ENCODE measurements at places on chromosomes 16 and 17.

- no peak for DNase-seq
These were observed 127.1 kb upstream of the PLCG2 start for GRCh38 chr16:81651758-81652718.

DNA sequence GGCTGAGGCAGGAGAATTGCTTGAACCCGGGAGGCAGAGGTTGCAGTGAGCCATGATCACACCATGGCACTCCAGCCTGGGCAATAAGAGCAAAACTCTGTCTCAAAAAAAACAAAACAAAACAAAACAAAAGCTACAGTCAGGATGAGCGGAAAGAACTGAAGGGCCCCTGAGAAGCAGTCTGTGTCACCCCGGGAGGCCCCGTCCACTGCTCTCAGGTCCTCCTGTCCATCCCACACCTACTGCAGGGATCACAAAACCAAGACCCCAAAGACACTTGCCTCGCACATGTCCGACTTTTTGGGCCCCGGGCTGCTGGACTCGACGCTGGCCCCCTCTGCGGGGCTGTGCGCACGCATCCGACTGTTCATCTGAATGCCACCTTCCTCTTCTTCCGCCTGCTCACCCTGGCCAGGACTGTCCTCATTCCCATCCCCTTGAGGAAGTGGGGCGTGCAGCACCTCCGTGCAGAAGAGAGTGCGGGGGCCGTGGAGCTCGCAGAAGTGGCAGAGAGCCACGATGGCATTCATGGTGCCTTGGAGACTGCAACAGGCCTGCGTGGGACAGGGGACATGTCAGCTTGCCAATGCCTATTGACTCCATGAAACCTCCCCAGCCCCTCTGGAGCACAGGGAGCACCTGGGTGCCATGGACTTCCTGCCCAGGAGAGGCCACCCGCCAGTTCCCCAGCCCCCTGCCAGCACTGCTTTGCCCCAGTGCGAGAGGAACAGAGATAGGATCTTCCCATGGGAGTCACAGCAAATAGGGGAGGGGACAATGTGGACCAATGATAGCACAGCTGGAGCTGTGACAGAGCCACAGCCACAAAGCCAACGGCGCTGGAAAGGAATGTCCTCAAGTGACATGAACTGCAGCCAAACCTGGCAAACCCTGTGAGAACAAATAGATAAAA, 9.1 kb downstream of the FLCN start:
- no peak for DNase-seq

DNA sequence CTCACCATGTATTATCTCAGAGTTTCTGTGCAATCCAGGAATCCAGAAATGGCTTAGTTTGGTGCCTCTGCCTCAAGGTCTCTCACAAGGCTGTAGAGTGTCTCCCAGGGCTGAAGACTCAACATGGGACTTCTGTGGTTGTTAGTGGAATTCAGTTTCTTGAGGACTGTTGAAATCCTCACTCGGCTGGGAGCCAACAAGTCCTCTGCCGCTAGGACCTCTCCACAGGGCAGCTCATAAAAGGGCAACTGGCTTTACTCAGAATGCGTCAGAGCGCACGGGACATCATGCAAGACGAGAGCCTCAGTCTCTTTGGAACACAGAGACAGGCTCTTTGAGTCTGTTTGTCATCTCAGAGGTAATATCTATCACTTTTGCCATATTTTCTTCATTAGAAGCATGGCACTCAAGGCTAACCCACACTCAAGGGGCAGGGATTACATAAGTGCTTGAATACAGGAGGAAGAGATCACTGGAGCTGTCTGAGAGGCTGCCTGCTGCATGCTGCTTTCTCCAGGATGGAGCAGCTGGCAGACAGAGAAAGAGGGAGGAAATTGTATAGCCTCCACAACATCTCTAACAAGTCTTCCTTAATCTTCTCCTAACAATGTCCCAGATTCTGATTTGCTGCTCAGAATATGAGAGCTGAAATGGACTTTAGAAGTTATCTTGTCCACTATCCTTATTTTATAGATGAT, 97.5 kb upstream of the ASIC2 start:
- no peak for DNase-seq

- no peak for DNase-seq
These were observed 9.2 kb upstream of the P2RX5 start for GRCh38 chr17:3704931-3705717.

- DNase-seq: no peak
These were observed 68.8 kb upstream of the FBXO47 start for GRCh38 chr17:39036009-39036408.

- DNase-seq: no peak
These were observed 41.3 kb upstream of the DNAH17 start for GRCh38 chr17:78618264-78619066.

- no peak for DNase-seq
These were observed 6.3 kb downstream of the VWA3A start for GRCh38 chr16:22098405-22099255.

- DNase-seq: no peak
These were observed 10.0 kb downstream of the POLDIP2 start for GRCh38 chr17:28347261-28347891.

GRCh38 chr17:5226940-5227878, 7.5 kb downstream of the SCIMP start:
- no peak for DNase-seq

GRCh38 chr16:81548551-81548875, 103.9 kb downstream of the CMIP start:
- DNase-seq: no peak

- DNase-seq: no peak
These were observed 81.4 kb downstream of the XYLT1 start for GRCh38 chr16:17389384-17389783.

DNA sequence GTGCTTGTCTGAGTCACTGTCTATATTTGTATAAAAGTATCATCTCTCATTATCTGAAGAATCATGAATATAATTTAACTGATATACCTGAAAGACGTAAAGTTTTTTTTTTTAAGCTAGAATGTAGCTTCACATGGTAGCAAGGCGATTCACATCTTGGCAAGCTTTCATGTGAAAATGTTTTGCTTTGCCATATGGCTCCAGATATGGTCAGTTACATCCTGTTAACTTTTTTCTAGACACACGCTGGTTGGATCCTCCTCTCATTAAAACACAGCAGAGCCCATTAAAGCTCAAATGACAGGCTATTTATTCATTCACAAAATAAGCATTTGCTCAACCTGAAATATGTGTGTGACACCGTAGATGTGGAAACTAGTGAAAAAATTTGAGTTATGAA, 412.8 kb downstream of the KIF2B start:
- no peak for DNase-seq

DNA sequence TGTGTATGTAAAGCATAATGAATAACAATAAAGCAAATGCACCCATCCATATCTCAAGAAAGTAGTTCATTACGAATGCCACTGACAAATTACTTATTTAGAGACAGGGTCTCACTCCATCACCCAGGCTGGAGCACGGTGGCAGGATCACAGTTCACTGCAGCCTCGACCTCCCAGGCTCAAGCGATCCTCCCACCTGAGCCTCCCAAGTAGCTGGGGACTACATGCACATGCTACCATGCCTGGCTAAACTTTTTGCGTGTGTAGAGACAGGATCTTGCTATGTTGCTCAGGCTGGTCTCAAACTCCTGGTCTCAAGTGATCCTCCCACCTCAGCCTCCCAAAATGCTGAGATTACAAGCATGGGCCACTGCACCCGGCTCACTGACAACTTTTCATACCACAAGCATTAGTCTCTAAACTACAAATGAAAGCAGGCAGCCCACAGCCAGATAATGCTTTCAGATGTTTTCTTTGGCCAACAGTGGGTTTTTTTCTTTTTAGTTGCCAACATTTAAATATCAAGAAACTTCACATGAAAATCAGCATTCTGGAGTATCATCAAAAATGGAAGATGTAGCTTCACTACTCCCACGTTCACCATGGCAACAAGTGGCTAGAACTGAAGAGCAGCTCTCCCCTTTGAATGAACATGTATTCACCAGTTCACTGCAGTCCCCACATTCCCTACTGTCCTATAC, 7.7 kb downstream of the ARHGAP17 start:
- DNase-seq: no peak

- no peak for DNase-seq
These were observed 21.0 kb downstream of the SNN start for GRCh38 chr16:11689031-11689840.

DNA sequence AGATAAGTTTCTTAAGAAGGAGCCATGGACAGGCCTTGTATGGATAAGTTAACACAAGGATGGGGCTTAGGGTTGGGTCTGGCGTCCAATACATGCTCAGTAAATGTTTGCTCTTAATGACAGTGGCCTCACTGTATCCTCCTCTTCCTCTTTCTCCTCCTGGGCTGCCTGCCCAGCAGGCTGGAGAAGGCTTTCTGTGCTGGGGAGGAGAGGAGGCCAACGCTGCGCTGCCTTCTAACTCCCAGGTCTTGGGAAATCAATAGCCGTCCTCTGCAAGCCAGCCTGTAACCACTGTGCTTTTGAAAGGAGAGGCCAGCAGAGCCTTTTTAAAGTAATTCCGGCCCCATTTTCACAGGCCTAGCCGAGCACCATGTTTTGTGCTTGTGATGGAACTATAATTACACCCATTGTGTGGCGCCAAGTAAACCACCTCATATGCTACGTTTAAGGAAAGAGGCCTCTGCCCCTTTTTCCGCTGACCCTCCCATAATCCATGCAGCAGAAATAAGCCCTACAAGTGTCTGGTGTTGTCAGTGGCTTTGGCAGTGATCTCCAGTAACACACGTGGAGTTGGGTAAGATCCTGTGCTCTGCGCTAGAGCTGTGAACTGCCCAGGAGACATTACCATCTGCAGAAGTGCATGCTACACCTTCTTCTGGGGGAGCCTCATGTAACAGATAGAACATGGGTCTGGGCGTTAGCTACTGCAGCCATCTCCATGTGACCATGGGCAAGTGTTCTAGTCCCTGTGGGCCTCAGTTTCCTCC, 368.2 kb downstream of the SNX29 start:
- DNase-seq: no peak

DNA sequence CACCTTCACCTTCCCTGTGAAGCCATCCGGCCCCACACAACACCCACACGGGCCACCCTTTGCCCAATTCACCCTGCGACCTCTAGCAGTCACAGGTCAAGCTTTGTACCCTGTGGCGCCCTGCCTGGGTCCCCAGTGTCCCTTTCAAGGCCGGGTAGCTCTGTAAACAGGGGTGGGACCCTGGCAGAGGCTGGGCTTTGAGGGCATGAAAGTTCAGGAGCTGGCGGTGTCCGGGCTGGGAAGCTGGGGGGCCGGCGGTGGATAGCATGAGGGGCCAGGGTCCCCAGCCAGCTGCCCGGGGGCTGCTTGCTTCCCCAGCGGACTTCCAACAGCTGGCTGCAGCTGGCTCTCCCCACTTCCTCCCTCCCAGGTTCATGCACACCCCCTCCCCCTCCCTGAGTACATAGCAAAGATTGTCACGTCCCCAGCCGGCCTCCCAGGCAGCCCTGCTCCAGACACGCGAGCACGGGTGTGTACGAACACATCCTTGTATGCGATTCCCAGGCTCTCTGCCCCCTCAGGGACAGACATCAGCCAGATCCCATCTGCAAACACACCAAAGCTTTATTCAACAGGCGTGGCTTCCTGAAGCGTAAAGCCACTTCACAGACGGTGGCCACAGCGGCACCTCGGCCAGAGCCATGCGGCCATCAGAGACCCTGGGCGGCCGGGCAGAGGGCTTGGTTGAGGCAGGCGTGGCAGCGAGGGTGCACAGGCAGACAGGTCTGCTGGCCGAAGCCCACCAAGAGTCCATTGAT, 8.2 kb downstream of the NTHL1 start:
- DNase-seq: no peak

GRCh38 chr17:65283704-65284103, 146.5 kb downstream of the RGS9 start:
- DNase-seq: no peak

DNA sequence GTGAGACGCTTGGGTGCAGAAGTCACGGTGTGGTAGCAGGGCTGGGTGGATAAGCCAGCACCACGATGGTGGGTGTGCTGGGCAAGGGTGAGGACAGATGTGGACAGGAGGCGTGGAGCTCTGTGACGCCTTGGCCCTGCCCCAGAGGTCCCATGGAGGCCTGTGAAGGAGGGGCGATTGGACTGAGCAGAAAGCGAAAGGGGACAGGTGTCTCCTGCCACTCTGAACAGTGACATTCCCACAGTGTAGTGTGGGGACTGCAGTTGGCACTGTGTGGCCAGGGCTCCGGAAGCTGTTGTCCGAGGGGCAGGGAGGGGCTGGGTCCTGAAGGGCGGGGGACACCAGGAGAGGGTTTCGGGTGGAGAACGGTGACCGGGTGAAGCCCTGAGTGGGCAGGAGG, 7.3 kb downstream of the TBC1D24 start:
- DNase-seq: no peak

- no peak for DNase-seq
These were observed 25.1 kb downstream of the TNRC6A start for GRCh38 chr16:24754543-24754942.

DNA sequence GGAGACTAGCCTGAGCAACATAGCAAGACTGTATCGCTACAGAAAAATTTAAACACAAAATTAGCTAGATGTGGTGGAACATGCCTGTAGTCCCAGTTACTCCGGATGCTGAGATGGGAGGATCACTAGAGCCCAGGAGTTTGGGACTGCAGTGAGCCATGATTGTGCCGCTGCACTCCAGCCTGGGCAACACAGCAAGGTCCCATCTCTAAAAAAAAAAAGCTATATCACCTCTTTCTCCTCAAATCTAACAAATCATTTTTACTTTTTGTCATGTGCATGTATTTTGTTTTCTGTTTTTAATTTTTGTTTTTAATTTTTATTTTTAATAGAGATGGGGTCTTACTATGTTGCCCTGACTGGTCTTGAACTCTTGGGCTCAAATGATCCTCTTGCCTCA, 5.9 kb downstream of the DUS2 start:
- DNase-seq: no peak

DNA sequence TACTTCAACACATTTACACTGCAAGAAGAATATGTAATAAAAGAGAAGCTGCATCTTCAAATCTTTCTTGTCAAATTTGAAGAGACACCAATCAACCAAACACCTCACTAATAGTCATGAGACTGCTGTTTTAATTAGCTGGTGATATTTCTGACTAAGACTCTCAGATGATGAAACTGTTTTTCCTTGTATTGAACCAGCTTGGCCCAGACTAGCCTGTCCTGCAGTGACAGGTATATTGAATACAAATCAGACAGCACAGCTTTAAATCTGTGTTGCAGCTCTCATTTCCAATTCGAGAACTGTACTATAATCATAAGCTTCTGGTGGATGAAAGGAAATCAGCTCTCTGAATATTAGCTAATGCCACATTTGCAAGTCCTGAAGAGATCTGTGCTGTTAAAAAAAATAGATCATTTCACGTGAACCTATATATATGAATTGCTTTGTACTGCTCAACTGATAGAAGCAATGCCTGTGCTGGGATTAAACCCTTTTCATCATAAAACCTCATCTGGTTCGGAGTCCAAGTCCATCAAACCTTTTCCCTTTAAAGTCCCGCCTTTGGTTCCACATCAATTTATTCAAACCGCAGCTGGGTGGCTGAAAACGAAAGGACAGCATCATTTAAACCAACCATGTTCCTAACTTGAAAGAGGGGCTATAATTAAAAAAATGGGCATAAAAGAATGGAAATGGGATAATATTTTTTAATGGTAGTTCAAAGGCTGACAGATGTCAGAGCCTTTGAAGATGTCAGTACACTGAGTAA, 306.2 kb downstream of the CEP112 start:
- DNase-seq: no peak

Measured in stimulated activated CD4-positive, alpha-beta T cell treated with anti-CD3 and anti-CD28 coated beads, Interleukin-12 subunit alpha, Interleukin-12 subunit beta, amount 100 ng/mL, for 48 hours (primary cell).